CD8-positive, alpha-beta T cell (primary cell): ENCODE measurements at places on chromosomes 6 and 20. TPM values are rescaled to one million over a fixed set of nuclear protein-coding genes. Genes with fewer than 3 reads are reported as not detected.

GRCh38 chr6:145233955-145234354 lies 501.4 kb downstream of the EPM2A start:
- DNase-seq, result no peak

GRCh38 chr20:36574366-36575135 lies 1.2 kb downstream of the TGIF2 start:
- peak; percentile 68 for DNase-seq

GRCh38 chr6:125245523-125246264 lies 56.1 kb downstream of the HDDC2 start:
- DNase-seq, result no peak

DNA sequence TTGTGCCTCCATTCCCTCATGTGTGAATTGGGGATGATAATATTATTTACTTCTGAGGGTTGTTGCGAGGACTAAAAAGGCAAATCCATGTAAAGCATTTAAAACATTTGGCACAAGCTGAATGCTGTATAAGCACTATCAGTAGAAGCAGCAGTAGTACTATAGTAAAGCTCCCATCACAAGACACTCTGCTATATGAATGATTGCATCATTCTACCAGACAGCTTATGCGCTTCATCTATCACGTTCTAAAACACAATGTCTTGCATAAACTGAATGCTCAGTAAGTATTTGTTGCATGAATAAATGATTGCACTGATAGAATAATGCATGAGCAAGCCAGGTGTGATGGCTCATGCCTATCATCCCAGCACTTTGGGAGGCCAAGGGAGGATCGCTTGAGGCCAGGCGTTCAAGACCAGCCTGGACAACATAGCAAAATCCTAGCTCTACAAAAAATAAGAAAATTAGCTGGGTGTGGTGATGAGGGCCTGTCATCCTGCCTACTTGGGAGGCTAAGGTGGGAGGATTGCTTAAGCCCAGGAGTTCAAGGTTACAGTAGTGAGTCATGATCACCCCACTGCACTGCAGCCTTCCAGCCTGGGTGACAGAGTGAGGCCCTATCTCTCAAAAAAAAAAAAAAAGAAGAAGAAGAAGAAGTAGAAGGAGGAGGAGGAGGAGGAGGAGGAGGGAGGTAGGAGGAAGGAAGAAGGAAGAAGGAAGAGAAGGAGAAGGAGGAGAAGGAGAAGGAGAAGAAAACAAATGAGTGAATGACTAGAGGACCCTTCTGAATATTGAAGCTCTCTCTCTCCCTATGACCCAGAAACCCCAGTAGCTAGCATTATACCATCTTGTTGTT lies 50.0 kb upstream of the FOXO3 start:
- no peak for DNase-seq

- no peak for DNase-seq
Observed at GRCh38 chr20:48919336-48919881, 2.1 kb upstream of the ARFGEF2 start.

DNA sequence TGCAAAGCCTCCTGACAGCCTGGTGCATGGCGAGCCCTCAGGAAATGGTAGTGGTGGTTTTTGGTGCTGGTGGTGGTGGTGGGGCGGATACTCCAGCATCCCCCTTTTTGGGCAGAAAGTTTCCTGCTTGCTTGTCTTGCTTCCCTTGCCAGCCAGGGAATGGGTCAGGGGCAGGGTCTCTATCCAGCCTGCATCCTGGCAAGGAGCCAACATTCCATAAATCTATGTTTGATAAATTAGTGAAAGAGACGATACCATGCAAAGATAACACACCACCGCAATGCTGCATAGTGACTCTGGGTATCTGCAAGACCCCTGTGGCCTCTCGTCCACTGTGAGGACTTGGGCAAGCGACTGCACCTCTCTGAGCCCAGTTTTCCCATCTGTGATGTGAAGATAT lies 246.2 kb downstream of the LRFN2 start:
- no peak for DNase-seq

DNA sequence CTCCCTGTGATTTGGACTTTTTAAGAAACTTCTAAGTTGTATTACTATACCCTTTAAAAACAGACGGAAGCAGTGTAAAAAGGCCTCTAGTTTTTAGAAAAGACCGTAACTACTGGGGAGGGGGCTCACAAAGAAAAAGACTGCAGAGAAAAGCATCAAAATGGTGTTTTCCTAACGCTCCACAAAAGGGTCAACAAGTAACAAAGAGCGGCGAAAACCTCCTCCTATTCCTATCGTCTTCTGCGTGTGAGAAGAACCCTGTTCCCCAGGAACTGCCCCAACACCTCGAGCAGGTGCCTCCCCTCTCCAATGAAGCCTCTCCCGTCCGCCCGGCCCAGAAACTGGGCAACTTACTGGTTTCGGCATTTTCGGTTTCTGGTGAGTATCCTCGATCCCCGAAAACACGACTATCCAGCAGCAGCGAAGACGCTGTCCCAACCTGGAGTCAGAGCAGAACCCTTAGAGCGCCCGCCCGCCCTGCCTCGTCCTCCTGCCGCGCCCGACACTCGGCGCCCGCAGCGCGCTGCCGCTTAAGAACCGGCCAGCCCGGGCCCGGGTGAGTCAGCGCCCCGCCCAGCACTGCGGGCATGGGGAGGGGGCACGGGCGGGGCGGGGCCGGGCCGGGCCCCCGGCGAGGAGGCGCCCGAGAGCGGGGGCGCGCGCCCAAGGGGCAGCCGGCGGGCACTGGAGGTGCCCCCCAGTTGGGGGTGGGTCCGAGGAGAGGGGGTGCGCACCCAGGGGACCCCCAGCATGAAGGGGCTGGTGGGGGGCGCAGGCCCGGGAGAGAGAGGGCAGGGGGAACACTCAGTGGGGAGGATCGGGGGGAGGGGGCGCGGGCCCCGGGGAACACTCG lies 1.2 kb downstream of the EZR start:
- peak; percentile 87 for DNase-seq

DNA sequence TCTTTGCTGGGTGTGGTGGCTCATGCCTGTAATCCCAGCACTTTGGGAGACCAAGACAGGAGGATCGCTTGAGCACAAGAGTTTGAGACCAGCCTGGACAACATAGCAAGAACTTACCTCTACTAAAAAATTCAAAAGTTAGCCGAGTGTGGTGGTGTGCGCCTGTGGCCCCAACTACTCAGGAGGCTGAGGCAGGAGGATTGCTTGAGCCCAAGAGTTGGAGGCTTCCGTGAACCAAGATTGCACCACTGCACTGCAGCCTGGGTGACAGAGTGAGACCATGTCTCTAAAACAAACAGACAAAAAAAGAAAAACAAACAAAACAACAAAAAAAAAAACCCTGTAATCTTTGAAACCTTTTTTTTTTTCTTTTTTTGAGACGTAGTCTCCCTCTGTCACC lies 67.5 kb downstream of the CAP2 start:
- no peak for DNase-seq

- no peak for DNase-seq
Observed at GRCh38 chr6:154170106-154170505, 131.1 kb downstream of the OPRM1 start.

- no peak for DNase-seq
Observed at GRCh38 chr6:46994933-46995332, 47.2 kb downstream of the ADGRF1 start.

DNA sequence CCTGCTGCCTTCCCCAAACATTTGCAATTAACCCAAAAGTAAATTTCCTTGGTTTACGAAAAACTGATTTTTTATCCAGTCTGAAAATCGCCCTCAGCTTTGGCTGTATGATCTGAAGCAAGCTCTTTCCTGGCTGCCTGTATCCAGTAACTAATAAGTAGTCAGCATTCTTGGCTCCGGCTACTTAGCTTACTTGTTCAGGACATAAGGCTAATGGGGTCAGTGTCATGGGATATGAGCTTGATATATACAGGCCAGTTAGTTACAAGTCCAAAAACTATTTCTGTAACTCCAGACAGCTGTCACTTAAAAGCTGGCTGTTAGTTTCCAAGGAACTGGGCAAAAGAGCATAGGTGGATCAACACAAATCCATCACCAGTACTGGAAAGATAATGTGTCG lies 56.2 kb downstream of the KHDC1L start:
- DNase-seq, result no peak

GRCh38 chr6:117317261-117317660 lies 51.9 kb downstream of the VGLL2 start:
- DNase-seq, result no peak

GRCh38 chr6:13767121-13767808 lies 47.1 kb downstream of the MCUR1 start:
- DNase-seq, result peak; percentile 47

GRCh38 chr6:3585320-3585935 lies 128.6 kb upstream of the SLC22A23 start:
- DNase-seq, result no peak

DNA sequence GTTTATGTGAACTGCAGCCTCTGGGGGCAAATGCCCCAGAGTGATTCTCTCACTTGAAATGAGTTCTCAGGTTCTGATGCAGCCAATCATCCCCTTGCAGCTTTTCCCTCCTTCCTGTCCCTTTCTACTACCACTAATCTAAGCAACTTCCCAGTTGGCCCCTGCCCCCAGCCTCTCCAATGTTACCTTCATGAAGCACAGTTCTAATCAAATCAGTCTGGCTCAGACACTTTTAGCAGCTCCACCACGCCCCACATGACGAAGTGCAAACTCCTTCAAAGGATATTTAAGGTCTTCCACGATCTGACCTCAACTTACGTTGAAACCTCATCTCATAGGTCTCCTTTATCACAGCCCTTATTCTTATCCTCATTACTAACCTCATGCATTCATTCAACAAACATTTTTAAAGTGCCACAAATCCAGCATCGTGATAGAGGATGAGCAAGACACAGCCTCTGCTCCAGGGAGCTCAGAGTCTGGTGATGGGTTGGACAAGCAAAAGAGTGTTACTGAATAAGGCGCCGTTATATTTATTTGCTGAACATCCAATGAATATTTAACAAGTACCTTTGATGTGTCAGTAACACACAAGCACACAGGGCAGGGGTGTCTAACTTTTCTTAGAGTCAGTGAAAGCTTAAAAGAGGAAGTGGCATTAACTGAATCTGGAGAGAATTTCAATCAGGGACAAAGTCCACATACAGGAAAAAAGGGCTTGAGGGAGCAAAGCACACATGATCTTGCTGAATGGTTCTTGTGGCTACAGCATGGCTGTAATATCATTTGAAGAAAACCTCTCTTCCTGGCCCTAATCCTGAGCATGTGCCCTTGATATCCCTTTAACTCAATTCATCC lies 20.4 kb upstream of the DTNBP1 start:
- no peak for DNase-seq

DNA sequence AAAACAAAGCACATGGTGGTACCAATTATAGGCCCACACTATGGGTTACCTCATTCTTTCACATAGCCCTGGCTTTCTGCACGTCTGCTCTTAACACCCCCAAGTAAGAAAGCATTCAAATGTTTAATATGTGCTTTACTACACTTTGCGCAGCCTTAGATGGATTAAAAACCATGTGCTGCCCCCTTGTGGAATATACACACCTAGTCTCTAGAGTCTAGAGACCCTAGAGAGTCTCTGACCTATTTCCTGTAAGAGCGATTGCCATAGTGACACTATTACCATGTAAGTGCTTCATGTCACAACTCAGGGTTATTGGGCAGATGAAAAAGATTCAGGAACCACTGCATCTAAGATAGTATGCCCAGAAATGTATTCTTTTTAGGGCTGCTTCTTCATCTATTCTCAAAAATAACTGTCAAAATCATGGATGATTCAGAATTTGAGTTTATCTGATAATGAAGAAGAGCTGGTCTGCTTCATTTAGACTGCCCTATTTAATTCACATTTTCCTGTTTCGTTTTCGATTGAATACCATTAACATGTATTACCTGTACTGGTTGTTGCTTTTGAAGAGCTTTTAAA lies 186.3 kb downstream of the ADGB start:
- peak; percentile 14 for DNase-seq

DNA sequence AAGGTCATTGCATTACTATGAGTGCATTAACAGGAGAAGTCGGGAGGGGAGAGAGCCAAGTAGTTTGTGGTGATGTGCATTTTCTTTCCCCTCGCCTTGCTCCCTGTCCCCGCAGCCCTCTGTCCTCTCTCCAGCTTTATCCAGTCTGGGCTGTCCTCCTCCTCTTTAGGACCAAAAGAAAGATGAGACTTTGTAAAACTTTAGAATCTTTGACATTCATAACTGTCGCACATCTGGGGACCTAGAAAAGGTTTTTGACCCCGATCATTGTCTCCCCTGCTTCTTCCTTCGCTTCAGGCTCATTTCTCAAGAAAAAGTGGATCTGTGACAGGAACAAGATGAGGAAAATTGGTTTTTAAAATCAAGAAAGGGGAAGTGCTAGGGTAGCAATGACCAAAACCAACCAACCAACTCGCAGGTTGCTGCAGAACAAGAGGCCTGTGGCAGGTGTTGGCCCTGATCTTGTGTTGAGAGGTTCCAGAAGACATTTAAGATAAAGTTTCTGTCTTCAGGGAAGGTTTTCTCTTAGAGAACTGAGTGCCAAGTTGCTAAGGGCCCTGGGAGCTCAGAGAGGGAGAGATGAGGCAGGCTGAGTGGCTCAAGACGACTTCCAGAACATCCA lies 17.6 kb downstream of the SYTL3 start:
- no peak for DNase-seq

DNA sequence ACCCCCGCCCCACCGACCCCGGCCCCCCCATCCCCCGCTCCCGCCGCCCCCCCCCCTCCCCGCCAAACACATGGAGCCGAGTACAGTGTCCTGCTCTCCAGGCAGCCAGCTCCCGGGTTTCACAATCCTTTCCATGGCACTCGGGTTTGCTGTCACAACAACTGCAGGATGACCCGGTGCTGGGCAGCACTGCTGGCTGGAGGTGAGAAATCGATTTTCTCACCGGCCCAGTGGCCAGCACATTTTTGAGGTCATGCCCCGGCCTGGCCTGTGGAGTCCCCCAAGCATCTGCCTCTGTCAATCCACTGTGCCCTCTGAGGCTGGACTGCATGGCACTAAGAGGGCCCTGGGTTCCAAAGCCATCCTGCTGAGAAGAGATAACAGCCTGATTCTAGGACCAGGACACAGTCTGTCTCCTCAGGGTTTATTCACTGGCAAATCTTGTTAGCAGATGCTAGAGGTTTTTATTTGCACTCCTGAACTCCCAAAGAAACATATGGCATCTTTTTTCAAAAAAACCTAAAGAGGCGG lies 129.5 kb downstream of the NFATC2 start:
- DNase-seq, result no peak

MPC1 gene
- total RNA-seq, result 18.4 TPM

FAXC gene
- not detected for total RNA-seq

PACSIN1 gene
- 2.4 TPM for total RNA-seq

HCRTR2 gene
- not detected for total RNA-seq

SPATA25 gene
- not detected for total RNA-seq

RBM38 gene
- 739 TPM for total RNA-seq

PLEKHG1 gene
- 3.3 TPM for total RNA-seq

FNDC11 gene
- 0.52 TPM for total RNA-seq

SLC4A11 gene
- 0.78 TPM for total RNA-seq

ARFRP1 gene
- total RNA-seq, result 28.6 TPM

ERVFRD-1 gene
- total RNA-seq, result not detected

TRERF1 gene
- 20.4 TPM for total RNA-seq

DCBLD1 gene
- 2.1 TPM for total RNA-seq

TLDC2 gene
- not detected for total RNA-seq

MDFI gene
- total RNA-seq, result not detected

GABRR1 gene
- not detected for total RNA-seq

SLC17A1 gene
- total RNA-seq, result not detected

REM1 gene
- not detected for total RNA-seq

LRFN2 gene
- 0.11 TPM for total RNA-seq

C6orf58 gene
- total RNA-seq, result not detected

SLC17A2 gene
- not detected for total RNA-seq

NOX3 gene
- total RNA-seq, result not detected

EIF2S2 gene
- total RNA-seq, result 19.4 TPM
